ENCODE measurements at places on chromosomes 4 and X.

DNA sequence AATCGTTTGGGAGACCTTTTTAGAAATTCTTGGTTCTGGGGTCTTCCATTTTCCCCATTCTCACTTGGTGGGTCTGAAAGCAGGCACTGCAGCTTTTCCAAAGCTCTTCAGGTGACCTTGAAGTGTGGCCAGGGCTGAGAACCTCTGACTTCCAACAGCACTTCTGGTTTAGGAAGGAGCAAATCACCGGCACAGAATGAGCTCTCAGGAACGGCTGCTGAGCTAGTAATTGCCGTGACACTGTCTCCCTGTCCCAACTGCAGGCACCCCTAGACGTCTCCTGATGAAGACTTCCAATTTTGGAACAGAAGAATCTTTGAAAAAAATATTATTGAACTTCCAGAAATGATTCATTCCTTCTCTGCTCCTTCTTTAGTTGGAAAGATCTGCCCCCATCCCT is 31.3 kb downstream of the CD38 start:
- DNase-seq = no peak

GRCh38 chr4:149322203-149322602 is 493.4 kb downstream of the IQCM start:
- DNase-seq = no peak

- DNase-seq = no peak
Observed at GRCh38 chr4:185576314-185576961, 41.1 kb upstream of the PDLIM3 start.

GRCh38 chrX:98068024-98068580 is 1184.4 kb downstream of the RPA4 start:
- no peak for DNase-seq

DNA sequence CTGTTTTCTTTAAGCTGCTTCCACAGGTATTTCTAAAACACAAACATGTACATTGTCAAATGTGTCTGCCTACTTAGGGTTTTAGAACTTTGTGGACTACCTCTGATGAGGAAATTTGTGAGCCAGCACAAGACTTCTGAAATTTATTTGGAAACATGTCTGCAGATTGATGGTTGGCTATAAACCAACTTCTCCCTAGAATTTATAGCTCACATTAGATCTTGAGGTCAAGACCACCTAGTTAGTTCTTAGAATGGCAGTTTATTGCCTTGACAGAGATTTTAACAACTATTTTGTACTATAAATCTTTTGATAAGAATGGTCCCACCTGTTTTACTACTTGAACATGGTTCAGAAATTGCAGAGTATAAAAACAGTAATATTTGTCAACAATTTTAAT is 72.7 kb upstream of the AADAT start:
- no peak for DNase-seq

DNA sequence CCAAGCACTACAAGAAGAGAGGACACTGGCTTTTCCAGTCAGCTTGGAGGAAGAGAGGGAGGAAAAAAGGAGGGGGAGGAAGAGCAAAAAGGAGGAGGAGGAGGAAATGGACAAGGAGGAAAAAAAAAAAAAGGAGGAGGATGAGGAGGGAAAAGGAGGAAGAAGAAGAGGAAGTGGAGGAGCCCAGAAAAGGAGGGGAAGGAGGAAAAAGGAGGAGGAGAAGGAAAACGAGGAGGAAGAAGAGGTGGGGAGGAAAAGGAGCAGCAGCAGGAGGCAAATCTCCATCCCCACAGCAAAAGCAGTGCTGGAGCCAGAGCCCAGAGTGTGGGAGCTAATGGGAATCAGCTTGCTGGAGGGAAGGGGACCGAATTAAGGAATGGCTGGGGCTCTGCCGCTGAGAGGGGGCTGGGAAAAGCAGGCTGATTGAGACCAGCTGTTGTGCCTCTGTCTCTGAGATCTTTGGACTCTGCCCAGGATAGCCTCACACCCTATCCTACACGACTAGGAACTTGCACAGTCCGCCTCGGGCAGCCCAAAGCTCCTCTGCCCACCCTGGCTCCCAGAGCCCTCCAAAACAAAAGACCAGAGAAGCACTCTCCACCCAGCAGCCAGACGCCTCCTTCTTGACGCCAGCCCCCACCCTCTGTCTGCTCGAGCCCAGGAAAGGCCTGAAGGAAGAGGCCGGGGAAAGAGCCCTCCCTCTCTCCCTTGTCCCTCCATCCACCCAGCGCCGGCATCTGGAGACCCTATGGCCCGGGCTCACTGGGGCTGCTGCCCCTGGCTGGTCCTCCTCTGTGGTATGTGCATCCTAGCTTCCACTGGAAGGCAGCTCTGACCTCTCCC is at the start of gene XPNPEP2:
XPNPEP2 (plus strand) TSS at position 514 of the 843 bp plus-strand sequence; CDS start at position 749, 235 bp downstream.
- DNase-seq = no peak

DNA sequence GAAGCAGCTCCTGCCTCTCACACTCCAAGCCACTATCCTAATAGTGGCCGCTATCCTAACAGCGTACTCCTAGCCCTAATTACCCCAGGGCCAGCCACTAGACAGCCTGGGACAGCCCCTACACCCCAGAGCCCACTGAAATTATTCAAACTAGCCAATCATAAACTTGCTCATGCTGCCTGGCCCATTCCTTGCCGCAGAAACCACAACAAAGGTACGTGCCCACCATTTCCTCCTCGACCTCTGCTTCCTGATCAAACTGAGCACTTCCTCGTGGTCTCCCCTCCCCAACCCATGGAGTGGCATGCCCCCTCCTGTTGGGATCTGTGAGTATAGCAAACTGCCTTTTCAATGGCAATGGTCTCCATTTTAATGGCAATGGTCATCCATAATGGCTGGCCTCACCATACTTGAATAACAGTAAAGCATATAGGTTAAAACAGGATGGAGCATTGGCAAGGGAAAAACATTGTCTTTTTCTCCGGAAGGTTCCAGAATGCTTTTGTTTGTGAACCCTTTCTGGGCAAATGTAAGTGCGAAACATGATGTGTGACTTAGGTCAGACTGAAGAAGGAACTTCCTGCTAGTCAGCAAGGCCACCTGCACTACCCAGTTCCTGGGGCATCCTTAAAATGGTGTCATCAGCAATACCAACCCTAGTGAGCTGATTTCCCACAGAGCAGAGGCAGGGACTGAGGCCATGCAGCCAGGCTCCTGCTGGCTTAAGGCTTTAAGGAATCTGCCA is 107.1 kb upstream of the ATP6AP2 start:
- no peak for DNase-seq

DNA sequence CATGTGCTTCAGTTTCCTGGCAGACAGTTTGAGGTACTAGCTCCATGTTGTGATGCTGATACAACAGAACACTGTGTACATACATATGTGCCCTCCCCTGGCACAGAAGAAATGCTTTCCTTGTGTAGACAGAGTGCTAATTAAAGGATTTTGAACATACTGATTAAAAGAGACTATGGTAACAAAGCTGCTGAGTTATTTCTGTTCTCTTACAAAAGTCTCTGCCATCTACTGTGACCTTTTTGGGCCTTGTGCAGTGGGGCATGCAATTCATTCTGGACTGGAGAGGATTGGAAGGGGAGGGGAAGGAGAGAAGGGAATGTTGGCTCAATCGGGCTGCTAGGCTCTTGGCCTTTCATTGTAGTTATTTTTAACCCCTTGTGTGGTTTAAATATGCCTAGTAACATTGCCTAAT is 6.0 kb downstream of the PDLIM5 start:
- no peak for DNase-seq

- no peak for DNase-seq
Observed at GRCh38 chr4:5924461-5925125, 31.7 kb upstream of the CRMP1 start.

DNA sequence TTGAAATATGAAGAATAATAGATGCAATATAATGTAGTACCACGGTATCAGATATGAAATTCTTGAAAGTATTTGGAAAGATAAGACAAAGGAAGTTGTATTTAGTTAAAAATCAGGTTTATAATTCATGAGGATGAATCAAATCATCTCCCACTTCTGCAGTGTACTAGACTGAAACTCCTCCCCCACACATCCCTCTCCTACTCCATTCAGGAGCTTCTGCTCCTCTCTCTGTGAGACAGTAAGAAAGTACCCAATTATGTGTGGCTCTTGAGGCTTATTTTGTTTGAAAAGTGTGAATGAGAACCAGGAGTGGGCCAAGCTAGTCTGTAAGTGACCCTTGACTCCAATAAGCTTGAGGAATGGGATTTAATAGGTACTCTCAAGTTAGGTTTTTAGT is 9.5 kb downstream of the SLAIN2 start:
- DNase-seq = no peak

- no peak for DNase-seq
Observed at GRCh38 chr4:166798126-166798525, 436.2 kb downstream of the SPOCK3 start.

- no peak for DNase-seq
Observed at GRCh38 chr4:127856196-127856812, 24.4 kb upstream of the PLK4 start.

DNA sequence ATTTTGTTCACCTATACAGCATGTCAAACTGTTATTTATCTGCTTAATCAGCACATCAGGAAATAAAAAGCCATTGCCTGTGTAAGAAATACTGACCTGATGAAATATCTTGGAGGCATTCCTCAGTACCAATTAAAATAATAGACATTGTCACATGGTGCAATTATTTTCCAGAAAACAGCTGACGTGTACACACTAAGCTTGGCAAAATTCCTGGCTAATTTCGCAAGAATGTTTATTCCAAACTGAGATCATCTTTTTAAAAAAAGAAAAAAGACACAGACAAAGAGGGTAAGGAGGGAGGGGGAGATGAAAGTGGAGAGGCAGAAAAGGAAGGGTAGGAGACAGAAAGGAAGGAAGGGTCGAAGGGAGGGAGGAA is 61.9 kb upstream of the NFKB1 start:
- no peak for DNase-seq

DNA sequence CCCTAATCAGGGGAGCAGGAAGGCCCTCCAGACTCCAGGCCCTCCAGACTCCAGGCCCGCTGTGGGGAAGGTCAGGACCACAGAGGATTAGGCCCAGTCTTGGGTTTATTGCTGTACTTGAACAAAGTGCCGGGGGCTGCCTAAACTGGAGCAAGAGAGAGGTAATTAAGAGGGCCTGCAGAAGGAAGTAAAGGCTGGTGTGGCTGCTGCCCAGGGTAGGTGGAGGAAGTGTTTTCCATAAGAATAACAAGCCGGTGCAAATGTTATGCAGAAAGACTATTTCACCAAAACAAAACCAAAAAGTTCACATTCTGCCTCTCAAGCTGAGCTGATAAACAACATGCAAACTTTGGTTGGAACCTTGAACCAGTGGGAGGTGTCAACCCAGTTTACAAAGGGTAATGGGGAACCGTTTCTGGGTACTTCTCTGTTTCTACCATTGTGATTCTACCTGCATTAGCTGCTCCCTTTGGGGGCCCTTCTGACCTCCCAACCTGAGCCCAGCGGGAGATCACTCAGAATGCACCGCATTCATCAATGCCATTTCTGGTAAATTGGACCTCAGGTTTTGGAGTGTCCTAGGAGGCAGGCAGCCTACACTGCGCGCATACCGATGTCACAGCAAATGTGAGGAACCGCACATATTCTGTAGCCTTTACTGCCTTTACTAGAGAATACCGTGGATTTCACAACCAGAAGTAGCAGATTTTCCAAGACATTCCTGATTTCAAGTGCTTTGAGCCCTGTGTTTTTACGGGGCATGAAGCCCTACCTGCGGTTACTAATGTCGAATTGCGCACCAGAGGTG is 59.7 kb upstream of the BCOR start:
- no peak for DNase-seq

DNA sequence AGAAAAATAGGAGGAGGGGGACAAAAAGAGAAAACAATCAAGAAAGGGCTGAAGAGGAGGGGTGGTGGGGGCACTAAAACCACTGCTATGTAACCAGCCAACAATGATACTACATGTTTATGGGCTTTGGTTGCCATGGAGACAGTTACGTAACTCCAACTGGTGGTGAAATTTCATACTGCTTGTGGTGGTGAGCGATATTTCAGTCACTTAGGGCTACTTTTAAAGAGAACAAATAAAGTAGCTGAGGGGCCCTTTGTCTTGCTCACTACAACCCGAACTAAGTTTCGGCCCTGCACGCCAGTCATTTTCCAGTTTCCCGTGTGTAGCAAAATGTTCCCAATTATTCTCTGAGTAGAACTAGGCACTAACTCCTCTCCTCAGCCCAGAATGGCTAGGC is 275.2 kb upstream of the EDA2R start:
- no peak for DNase-seq

DNA sequence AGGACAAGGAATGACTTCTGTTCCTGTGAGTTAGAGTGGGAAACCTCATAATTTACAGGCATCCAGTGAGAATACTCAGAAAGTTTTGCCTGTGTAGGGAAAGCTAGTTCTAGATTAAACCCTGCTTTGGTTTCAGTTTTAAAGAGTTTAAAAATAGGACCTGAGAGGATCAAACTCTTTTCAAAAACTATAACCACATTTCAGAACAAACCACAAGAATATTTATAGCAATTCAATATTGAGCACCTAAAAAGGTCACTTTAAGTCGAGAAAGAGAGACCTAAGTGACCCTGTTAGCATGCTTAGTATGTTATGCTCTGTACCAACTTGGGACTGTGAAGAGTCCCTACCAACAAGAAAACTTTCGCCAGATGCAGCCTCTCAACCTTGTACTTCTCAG is 17.4 kb upstream of the PWWP3B start:
- no peak for DNase-seq

DNA sequence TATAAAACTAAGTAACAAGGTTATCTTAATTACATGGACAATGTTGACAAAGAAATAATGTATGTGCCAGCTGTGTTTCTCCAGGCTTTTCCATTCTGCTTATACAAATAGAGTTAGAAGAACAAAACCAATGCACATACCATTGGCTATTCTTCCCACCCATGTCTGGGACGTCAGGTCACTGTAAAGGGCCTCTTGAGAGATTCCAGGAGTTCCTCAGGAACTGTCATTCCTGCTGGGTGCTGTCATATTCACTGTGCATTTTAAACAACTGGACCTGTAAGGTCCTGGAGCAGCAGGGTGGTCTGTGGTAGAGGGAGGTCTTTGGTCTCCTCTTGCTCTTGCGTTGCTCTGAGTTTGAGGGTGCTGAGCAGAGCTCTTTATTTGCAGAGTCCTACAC is 74.6 kb upstream of the AP1S2 start:
- no peak for DNase-seq

DNA sequence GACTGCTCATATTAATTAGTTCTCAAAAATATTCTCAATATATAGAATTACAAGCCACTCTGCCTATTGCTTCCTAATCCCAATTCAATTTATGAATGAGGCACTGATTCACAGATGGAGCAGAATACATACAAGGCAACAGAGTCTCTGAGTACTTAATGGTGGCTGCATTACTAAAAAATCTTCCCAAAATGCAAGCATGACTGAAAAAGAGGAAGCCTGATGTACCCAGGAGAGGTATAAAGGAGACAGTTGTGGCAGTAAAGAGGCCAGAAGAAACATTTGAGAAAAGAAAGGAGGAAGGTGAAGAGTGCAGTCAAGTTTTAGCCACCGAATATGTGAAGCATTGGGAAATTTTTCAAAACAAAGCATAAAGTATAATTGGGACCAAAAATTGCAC is 163.2 kb upstream of the INTU start:
- DNase-seq = no peak

- no peak for DNase-seq
Observed at GRCh38 chrX:74902806-74903205, 22.4 kb downstream of the NEXMIF start.

GRCh38 chr4:71231129-71232055 is 107.4 kb upstream of the SLC4A4 start:
- no peak for DNase-seq

- DNase-seq = no peak
Observed at GRCh38 chr4:168735735-168736134, 238.9 kb downstream of the PALLD start.
